ENCODE measurements at places on chromosomes 2 and 18.
A peak's percentile ranks its signal among the peaks of the same experiment; 100 is the strongest.

DNA sequence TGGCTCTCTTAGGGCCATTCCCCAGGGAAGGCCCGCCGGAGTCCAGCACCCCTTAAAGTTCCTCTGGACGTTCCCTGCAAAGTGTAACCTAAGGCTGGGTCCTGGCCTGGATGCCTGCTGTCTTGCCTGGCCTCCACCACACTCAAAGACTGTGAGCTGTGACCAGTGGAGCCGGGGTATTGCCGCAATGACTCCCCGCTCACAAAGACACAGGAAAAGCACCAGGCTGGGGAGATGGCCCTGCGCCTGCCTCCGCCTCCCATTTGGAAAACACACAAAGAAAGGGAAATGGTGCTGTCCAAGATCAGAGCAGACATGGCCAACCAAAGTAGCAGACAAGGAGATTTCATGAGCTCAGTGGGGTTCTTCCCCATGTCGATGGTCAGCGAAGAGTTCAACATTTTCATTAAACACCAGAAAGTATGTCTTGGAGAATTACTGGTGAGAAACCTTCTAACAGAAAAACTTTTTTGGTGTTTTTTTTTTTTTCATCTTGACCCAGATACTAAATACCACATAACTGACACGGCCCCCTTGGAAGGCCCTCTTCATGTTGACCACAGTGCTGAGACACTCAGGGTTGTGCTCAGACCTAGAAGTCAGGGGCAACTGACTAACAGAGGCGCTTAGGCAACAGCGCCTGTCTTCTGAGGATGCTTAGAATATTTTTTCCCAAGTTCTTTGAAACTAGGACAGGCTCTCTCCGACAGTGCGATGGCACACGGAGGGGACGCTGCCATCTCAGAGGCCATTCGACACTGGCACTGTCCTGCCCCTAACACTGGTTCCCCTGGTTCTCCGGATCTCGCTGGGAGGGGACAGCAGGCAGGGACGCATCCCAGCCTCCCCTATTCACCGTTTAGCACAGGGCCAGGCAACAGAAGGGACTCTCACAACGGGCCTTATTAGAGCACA is 226.4 kb upstream of the ID2 start:
- no peak for DNase-seq

DNA sequence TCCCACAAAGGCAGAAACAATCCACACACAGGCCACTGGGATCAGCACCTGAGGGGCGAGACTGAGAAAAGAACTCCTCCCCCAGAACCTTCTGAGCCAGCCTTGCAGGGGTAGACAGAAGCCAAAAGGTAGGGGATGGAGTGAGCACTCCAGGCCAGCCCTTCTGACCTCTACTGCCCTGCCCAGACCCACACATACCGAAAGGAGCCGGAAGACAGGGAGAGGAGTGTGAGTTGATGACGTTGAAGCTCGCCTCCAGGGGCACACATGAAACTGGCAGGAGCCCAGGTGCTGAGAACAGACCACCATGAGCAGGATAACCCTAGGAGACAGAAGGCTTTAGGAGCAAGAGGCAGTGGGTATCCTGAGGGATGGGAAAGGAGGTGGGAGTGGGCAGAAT is 1.8 kb downstream of the SLC23A3 start:
- no peak for DNase-seq

DNA sequence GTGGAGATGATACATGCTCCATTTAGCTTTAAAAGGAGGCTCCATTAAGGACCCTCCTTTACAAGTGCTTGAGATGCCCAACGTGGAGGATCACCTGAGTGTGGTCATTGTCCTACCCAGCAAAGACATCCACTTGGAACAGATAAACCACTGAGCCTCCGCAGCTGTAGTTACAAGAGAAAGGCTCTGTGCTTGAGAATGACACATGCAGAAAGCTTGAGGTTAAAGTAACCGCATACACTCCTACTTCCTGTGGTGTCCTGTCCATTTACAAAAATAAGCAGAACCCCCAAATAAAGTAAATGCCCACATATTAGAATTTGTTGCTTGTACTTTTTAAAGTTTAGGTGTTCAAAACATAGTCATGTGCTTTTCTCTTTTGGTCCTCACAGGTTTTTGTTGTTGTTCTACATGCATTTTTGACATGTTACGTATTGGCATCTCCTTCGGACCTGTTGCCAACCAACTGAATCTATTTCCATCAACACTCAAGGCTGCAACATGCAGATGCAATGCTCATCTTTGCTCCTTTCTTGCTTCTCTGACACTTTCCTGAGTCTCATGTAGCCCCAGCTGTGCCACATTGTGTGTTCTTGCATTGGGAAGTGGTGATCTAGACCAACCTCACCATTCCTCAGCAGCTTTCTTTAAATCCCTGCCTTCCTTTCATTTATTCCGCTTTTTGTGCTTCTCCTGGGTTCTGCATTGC is 56.0 kb downstream of the SERPINB7 start:
- DNase-seq: no peak

GRCh38 chr18:33820517-33821371 is 242.7 kb downstream of the ASXL3 start:
- no peak for DNase-seq

DNA sequence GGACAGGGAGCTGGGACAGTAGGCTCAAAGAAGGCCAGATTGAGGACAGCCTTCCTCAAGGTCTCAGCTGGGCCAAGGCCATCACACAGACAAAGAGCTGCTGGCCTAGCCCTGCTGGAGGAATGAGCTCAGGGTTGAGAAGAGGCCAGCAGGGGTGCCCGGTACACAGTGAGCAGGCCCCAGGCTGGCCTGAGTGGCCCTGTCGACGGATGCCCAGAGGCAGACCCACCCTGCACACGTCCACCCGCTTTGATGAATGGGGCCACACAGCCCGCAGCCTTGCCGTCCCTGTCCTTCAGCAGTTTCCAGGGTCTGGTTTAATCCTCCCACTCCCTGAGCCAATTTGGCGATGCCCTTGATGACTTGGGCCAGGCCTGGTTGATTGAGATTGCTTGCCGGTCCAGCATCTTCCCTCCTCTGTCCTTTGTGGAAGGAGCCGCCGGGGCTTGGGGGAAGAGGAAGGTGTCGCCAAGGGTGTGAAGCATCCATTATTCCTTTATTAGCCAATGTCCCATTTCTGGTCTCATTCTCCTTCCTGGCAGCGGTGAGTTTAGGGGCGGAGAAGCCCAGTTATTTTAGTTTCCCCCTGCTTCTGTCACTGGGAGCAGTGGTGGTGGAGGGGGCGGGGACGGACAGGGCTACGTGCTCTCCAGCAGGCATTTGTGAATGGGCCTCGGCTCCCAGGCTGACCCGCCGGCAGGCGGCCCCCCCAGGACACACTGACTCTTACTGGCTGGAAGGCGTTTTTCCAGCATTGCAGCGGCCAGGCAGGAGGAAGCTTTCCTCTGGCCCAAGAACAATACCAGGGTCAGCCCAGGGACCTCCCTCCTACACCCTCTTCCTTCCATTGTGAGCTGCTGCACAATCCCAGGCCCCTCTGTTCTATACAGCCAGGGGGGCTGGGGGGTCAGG is 141.8 kb downstream of the CTIF start:
- no peak for DNase-seq

DNA sequence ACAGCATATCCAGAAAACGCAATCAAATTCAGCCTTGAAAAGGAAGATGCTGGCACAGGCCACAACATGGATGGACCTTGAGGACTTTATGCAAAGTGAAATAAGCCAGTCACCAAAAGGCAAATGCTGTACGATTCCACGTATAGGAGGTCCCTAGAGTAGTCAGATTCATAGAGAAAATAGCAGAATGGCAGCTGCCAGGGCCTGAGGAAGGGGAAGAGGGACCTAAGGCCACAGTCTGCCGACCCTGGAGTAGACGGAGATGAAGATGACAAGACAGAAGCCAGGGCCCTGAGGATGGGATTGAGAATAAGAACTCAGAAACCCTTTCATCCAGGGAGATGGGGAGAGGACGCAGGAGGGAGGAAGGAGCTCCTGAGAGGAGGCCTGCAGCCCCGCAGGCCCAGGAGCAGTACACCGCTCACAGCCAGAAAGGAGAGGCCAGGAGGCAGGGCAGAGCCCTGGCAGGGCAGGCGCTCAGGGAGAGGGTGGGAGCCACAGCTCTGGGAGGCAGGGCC is 8.1 kb upstream of the MTERF4 start:
- DNase-seq: no peak

- no peak for DNase-seq
Measured at GRCh38 chr2:147373800-147374422, 470.9 kb upstream of the ACVR2A start.

- DNase-seq: no peak
Measured at GRCh38 chr18:56460581-56460980, 177.8 kb downstream of the TXNL1 start.

- no peak for DNase-seq
Measured at GRCh38 chr2:236338495-236339184, 74.4 kb upstream of the ASB18 start.

DNA sequence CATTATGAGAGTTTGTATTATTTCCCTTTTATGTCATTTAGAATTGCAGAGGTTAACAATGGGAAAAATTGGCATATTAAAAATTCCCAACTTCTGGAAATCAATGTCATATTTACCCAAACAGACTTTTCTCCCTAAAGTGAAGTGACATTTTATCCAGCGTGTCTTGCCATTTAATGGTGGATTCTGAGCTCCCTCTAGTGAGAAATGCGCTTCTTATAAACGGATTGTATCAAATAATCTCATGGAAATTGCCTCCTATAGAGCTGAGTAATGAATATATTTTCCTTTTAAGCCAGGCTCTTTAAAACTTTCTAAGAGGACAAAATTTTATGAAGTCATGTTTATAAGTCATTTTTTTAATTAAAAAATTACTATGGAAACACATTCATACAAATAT is 5.7 kb upstream of the GCFC2 start:
- DNase-seq: no peak

DNA sequence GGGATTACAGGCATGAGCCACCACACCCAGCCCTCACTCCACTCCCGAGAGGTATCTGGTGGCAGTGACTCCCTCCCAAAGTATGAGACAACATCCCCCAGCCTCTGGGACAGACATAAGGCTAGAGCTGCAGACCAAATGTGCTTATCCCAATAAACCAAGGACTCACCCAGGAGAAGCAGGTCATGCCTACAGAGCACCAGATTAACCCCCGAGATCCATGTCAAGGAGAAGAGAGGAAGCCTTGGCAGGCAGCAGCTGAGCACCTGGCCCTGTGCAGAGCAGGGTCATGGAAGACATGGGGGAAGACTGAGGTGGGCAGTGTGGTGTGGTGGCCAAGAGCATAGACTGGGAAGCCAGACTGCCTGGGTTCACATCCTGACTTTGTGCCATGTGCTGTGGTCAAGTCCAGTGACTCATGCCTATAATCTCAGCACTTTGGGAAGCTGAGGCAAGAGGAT is 7.2 kb downstream of the RAB11FIP5 start:
- no peak for DNase-seq

- DNase-seq: no peak
Measured at GRCh38 chr2:151472966-151473365, 63.3 kb downstream of the RIF1 start.

DNA sequence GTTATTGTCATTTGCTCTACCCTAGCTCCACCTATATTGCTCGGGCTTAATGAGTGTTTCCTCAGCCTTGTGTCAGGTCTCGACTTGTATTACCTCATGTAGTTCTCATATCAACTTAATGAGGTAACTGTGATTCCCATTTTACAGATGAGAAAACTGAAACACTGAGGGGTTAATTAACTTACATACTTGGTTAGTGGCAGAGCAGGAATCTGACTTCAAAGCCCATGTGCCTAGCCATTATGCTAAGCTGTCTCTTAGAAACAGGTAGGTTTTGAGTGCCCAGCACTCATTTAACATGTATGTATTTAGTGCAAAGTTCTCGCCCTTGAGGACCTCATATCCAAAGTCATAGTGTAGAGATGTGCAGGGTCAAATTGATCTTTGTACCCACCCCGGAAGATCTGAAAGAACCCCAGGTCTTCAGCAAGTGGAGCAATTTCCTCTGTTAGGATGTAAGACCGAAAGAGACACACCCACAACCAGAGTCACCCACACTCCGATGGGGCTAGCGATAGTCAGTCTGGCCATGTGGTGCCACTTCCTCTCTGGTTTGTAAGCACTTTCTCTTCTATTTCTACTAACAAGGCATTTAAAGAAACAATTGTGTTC is 121.0 kb upstream of the SLC39A10 start:
- peak; percentile 69 for DNase-seq

DNA sequence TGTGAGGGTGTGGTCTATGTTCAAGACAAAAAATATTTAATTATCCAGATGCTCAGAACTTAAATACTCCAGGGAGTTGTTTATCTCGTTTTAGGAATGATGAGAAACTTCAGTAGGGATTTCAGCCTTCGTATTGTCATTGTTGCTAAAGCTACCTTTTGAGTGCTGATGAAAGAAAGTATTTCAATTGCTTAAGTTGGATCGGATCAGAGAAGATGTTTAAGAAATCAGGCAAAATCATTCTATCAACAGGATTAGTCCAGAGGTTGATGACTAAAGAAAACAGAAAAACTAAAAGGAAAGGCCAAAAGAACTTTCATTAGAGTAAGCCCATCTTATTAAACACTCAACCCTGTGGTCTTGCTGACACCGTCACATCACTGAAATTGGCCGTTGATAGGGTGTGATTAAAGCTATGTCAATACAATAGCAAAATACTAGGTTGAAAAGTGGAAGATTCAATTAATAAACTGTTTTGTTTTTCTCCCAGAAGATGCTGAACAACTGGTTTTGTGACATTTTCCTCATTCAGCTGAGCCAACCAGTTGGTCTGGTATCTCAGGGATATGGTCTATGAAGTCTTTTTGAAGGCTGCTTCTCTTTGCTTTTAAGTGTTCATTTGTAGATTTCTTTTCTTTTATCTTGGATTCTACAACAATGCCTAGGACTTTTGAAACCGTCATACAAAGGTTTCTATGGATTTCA is 551.7 kb downstream of the SLC4A3 start:
- no peak for DNase-seq

DNA sequence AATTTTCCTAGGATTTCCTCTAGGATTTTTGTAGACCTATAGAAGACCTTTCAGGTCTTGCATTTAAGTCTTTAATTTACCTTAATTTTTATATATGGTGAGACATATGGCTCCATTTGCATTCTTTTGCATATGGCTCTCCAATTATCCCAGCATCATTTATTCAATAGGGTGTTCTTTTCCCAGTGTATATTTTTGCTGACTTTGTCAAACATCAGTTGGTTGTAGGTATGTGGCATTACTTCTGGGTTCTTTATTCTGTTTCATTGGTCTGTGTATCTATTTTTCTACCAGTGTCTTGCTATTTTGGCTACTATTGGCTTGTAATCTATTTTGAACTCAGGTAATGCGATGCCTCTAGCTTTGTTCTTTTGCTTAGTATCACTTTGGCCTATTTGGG is 239.8 kb upstream of the CNTNAP5 start:
- DNase-seq: no peak
